HTR-8/SVneo (cell line): ENCODE measurements at places on chromosomes 12 and 14.
A peak's percentile ranks its signal among the peaks of the same experiment; 100 is the strongest.

GRCh38 chr14:22812744-22813143, 2.5 kb downstream of the SLC7A7 start:
- no peak for DNase-seq

- DNase-seq: no peak
These were observed 2.6 kb downstream of the MYF6 start for GRCh38 chr12:80709811-80710726.

DNA sequence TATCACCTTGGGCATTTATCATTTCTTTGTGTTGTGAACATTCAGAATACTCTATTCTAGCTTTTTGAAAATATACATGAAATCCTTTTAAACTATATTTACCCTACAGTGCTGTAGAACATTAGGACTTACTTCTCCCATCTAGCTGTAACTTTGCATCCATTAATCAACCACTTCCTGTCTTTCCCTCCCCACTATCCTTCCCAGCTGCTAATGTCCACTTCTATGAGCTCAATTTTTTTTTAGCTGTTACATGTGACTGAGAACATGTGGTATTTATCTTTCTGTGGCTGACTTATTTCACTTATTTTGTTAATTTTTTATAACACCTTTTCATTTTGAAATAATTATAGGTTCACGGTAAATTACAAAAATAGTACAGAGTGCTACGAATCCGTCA, 136.0 kb downstream of the LMNTD1 start:
- no peak for DNase-seq

- DNase-seq: no peak
These were observed 2.9 kb upstream of the SBNO1 start for GRCh38 chr12:123367511-123367910.

- no peak for DNase-seq
These were observed 8.1 kb upstream of the RABGGTA start for GRCh38 chr14:24279301-24280186.

GRCh38 chr14:39447175-39447661, 15.0 kb upstream of the FBXO33 start:
- no peak for DNase-seq

DNA sequence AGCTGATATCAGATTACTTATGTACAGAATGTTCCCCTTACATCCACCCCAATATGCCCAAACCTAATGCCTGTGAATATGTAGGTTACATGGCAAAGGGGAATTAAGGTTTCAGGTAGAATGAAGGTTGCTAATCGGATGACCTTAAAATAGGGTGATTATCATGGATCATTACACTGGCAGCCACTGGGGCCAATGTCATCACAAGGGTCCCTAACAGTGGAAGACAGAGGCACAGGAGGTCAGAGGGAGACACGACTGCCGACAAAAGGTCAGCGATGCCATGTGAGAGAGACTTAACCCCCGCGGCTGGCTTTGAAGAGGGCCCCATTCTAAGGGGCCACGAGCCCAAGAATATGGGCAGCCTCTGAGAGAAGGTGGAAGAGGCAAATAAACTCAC, 106.8 kb upstream of the EVL start:
- DNase-seq: no peak

GRCh38 chr14:23817164-23817767, 136.3 kb upstream of the DHRS4 start:
- no peak for DNase-seq

- no peak for DNase-seq
These were observed 6.6 kb upstream of the PPM1A start for GRCh38 chr14:60242429-60242828.

- DNase-seq: no peak
These were observed 475.1 kb downstream of the TRHDE start for GRCh38 chr12:72747111-72747849.

DNA sequence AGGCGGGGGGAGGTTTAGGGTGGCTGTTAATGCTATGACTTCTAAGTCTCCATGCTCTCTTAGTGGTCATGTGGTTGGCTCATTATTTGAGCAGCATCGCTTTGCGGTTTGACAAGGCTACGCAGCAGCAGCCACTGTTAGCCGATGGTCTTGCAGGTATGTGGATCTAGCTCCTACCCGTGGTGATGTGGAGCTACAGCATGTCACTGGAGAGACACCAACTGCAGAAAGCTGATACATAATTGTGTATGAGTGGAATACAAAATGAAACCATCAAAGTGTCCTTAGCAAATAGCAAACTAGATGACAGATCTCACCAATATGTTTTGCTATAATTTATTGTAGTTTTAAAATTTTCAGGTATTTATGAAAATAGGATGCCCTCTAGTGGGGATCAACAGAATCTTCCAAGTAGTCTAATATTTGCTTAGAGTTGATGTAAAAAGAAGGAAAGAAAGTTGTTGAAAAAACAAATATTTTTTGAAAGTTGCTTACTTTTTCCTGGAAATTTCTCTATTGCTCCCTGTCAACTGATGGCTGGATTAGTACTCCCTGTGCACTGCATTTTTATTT, 94.9 kb downstream of the NAV3 start:
- peak; percentile 46 for DNase-seq

DNA sequence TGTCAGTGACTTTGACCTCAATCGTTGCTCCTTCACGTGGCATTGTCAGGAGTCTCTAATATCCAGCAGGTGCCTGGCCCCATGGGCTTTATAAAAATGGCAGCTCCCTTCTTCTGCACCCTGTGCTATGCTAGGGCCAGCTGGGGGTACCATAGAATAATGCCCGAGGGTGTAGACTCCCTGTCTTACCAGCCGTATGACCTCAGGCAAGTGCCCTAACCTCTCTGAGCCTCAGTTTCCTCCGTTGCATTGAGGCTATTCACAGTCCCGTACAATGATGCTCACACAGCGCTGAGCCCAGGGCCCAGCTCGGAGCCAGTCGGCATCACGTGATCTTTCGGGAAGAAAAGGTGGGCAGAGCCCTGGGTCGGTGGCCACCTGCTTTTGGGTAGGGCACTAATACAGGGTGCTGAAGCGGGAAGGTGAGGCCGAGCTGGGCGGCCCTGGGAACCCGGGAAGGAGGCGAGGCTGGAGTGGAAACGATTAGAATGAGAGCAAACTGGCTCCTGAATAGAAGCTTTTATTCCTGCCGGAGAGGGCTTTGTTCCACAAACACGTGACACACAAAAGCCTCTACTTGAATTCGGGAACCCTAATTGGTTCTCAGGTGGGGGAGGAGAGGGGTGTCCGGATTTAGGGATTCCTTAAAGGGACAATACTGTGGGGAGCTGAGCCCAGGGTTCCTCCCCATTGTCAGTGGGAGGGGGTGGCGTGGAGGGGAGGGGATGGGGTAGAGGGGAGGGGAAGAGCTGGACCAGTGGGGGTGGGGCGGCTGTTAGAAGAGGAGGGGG, 19.9 kb upstream of the MSI1 start:
- no peak for DNase-seq

- DNase-seq: no peak
These were observed 5.6 kb downstream of the CD9 start for GRCh38 chr12:6205761-6206160.

- no peak for DNase-seq
These were observed 20.1 kb downstream of the MORN3 start for GRCh38 chr12:121649322-121649721.

DNA sequence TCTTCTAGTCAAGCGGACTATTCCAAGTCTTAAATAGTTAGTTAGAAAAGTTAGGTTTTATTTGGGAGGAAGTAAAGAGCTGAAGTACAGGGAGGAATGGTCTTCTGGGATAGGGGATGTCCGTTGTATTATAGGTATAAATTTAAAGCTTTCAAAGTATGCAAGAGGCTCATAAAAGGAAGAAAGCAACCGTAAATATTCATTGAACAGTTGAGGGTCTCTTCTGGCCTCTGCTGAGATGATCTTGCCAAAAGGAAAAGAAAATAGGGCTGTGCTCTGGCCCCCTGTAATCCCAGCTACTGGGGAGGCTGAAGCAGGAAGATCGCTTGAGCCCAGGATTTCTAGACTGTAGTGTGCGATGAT, 377 bp upstream of the TIMELESS start:
- DNase-seq: no peak

- DNase-seq: peak; percentile 74
These were observed 76.3 kb downstream of the CACNA1C start for GRCh38 chr12:2129076-2129475.

- DNase-seq: no peak
These were observed 171.0 kb downstream of the BTG1 start for GRCh38 chr12:91974541-91975085.

- no peak for DNase-seq
These were observed 49.2 kb upstream of the LYZ start for GRCh38 chr12:69298947-69299346.

- DNase-seq: no peak
These were observed 6.8 kb downstream of the SRSF5 start for GRCh38 chr14:69773571-69774276.

GRCh38 chr14:74083784-74084276, 423 bp downstream of the ALDH6A1 start:
- DNase-seq: no peak

GRCh38 chr14:71491931-71492330, 440.3 kb upstream of the RGS6 start:
- no peak for DNase-seq

DNA sequence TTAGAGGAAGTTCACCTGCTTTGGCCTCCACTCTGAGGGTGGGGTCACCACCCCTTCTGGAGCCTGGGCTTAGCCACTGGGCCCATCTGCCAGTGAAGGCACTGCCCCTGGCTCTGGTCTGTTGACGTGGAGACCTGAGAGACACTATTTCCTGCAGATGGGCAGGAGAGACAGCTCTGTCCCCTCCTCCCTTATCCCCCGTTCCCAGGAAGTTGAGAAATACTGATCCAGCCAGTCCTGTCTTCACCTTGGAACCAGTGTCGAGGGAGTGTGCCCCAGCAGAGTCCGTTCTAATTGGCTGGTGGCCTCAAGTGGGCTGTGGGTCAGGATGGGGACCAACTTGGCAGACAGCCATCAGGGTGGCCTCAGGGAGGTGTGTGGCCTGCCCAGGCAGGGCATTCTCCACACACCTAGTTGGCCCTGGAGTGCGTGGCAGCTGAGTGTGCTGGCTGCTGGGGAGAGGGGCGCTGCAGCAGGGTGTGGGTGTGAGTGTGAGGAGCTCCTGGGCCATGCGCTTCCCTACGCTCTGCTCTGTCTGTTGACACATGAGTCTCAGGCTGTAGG, 25.4 kb downstream of the CLSTN3 start:
- DNase-seq: no peak

DNA sequence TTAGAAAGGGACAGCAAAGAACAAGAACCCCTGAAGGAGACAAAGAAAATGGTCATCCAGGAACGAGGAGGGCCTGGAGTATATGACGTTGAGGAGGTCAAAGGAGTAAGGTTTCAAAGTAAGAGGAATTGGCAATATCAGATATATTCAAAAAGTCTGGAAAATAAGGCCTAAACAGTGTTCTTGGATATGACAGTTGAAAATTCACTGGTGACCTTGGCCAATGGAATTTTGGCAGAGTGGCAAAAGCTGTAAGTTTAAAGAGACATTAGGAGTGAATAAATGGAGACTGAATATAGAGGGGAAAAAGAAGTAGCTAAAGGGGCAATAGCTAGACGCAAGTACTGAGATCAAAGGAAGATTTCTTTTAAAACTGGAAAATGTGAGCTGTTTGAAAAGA, 4.1 kb upstream of the ACTN1 start:
- no peak for DNase-seq

DNA sequence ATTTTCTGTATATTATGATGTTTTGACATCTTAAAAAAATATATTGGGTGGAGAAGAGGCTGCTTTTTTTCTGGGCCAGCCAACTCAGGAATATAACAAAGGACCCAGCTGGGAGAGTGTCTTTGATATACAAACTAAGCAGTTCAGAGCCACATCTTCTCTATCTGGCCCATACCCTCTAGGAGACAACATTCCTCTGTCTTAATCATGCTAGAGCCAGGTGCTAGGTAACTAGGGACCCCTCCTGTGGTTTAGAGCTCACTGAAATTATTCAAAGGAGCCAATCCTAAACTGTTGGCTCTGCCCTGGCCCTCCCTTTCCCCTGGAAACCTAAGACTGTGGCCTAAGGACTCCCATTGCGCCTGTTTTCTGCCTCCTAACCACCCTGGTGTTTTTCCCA, 193.1 kb upstream of the DIO2 start:
- DNase-seq: no peak

DNA sequence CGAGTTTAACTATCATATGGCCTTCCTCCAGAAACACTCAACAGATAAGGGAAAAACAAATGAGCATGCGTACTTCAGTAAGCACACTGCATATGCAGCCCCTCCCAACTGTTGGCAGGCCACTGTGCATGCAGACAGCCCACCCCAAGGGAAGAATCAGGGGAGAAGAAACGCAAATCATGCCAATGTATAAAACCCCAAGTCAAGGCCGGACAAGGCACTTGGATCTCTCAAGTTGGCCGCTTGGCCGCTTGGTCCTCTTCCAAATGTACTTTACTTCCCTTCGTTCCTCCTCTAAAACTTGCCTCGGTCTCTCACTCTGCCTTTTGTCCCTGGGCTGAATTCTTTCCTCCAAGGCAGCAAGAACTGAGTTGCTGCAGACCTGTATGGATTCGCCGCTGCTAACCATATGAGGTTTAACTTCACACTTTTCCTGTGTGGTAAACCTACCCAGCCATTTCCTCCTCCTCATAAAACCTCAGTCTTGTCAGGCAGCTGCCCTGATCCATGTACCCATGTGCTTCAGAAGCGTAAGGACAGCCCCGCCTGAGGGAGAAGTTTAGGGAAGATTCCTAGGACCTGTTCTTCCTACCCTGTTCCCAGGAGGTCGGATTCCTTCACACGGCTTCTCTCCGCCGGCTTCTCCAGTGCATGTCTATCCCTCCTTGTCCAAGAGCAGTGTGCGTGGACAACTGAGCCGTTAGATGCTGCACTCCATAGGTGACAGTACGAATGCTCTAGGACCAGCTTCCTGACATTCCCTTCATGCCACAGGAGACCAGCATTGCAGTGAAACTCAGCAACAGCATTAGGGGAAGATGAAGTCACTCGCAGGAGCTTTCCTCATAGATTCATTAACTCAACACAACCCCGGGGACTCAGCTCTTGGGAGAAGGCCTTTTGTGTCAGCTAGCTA, 188.0 kb downstream of the MON2 start:
- no peak for DNase-seq

GRCh38 chr12:131537267-131537958, 173.5 kb upstream of the SFSWAP start:
- DNase-seq: no peak

DNA sequence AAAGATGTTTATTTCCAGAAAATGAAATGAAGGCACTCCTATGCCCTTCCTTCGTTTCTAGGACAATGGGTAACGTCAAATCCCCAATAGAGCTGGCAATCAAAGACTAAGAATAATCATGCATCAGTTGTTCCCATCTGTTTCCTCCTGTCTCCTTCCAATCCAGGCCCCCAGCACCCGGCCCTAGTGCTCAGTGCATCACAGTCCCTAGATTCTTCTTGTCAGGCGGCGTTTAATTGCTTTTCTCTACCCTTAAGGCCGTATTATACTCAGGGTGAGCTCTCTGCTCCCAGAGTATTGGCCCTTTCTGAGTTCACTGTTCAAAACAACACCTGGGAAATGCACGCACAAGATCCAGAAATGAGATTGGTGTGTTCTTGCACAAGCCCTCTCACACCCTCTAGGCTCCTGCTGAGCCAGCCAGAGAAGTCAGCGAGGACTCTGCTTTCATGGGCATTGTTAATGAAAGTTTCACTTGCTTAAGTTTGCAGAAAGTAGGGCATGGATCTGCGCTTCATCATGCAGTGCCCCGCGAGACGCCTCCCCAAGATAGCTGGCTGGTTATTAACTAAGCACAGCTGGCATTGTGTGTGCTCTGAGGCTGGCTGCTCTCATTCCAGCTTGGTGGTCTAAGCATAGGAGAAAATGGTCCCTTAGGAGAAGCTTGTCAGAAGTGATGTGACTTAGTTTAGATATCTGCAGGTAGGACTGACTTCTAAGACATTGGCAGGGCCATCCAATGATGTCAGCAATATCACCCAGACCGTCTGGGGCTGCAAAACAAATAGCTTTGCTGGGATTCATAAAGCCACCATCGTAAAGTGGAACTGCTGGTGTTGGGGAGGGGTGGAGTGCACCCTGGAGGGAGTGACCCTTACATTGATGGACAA, 28.7 kb downstream of the CRACR2A start:
- DNase-seq: no peak
